ENCODE measurements at places on chromosomes 5 and 9.
A peak's percentile ranks its signal among the peaks of the same experiment; 100 is the strongest.

DNA sequence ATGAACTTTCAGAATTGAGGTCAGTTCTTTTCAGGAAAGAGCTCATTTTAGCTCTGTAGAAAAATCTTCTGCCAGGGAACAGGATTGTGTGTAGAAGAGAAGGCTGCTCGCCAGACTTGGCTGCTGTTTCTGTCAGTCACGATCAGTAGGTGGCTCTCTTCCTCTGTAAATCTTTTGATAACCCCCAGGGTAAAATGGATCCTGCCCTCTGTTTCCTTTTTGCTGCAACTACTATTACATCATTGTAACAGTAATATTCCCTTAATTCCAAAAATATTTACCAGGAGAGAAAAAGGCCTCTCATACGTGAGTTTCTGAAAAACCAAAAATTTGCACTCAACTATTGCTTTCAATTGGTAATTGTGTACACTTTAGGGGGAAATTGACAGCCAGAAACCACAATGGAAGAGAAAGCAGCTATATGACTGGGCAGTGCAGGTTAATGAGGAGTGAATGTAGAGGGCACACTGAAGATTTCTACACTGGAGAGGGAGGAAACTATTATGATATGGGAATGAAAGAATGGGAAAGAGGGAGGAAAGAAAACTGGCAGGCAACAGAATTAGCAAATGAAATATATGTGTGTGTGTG is 12.3 kb downstream of the IFNA21 start:
- peak; percentile 12 for DNase-seq

- peak; percentile 2 for DNase-seq
Measured at GRCh38 chr5:79686799-79687198, 2.8 kb upstream of the CMYA5 start.

GRCh38 chr9:135519179-135519971 is 1.9 kb upstream of the LCN1 start:
- DNase-seq, result no peak

DNA sequence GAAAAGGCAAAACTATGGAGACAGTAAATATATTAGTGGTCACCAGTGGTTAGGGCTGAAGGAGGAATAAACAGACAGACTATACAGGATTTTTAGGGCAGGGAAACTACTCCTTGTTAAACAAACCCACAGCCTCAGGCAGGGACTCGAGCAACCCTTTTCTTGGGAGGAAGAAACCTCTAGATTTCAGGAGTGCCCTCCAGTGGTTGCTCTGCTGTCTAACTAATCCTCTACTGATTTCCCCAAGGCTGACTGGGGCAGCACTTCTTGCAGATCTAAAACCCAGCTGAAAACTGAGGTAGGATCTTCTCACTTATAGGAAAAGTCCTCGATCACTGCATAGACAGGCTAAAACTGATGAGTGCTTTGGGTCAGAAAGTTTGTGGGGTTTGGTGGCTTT is 176.8 kb downstream of the ISOC1 start:
- peak; percentile 30 for DNase-seq

GRCh38 chr5:176812269-176813259 is 2.2 kb downstream of the UNC5A start:
- no peak for DNase-seq

- peak; percentile 65 for DNase-seq
Measured at GRCh38 chr5:120507800-120508463, 43.8 kb downstream of the PRR16 start.

DNA sequence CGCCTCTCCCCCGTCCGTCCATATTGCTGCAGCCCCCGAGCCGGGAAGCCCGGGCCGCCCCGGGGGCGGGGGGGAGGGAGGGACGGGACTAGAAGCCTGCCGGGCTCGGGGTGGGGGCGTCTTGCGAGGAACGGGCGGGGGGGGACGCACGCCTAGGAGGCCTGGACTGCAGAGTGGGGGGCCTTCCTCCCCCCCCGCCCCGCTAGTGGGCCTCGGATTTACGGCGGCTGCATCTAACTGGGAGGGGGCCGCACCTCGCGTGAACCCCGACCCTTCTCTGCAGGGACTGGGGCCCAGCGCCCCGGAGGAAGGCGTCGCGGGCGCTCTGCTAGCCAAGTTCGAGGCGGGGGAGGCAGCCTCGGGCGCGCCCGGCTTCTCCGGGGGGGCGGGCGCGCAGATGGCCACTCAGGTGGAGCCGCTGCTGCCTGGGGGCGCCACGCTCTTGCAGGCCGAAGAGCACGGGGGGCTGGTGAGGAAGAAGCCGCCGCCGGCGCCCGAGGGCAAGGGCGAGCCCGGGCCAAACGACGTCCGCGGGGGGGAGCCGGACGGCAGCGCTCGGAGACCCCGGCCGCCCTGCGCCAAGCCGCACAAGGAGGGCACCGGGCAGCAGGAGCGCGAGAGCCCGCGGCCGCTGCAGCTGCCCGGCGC is at the start of gene LARP1:
TSS of gene LARP1 (plus strand) at position 17 of the 648 bp plus-strand sequence. CDS start at position 398, 381 bp downstream.
- DNase-seq, result no peak

DNA sequence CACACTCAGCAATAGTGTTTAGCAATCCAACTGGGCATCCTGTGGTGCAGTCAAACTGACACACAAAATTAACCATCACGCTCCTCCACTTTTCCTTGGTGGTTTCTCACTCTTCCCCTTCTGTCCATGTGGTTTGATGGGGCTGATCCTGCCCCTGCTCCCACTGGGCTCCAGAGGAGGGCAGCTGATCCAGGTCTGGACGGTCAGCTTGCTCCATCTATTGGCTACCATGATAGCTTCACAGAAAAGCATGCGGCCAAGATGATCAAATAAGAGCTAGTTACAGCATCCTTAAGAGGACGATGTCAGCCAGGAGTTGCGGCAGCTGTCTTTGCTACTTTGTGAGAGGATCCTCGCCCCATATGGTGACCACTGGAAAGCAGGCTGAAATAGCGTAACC is 29.6 kb upstream of the RANBP17 start:
- DNase-seq, result no peak

DNA sequence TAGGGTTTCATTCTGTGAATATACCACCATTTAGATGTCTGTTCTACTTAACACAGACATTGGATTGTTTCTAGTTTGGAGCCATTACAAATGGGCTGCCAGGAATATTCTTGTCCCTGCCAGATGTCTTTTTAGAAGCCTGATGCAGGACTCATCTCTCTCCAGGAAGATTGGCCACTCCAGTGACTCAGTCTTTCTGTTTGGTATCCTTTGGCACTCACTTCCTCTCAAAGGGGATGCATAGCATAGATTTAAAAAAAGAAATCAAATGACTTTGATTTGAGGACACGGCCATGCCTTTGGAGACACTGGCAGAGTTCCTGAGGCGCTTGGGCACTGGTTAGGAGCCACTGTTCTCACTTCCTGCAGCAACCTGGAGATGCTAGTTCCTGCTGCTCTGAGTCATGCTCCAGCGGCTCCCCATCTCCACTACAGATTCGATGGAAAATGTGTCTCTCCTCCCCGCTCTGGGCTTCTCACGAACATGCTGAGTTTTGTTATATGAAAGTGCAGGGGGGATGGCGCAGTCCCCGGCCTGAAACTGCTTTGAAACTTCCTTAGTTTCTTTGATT is 3.5 kb upstream of the ZNF366 start:
- peak; percentile 92 for DNase-seq

DNA sequence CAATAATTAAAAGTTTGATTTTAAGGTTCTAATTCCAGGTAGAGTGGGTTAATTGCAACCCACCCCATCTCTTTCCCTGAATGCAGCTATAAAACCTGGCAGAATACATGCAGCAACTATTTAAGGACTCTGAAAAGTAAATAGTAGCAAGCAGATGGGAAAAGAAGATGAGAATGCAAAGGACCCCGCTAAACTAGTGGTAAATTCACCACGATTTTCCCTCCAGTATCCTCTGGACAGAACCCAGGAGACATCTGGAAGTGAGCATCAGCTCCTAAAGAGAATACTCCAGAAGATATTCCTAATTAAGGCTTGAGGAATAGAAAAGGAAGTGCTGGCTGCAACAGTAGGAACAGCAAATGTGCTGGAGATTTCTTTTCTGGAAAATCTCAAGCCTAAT is 170.9 kb downstream of the FRMD3 start:
- DNase-seq, result no peak

- no peak for DNase-seq
Measured at GRCh38 chr5:14870337-14871213, 1.0 kb downstream of the ANKH start.

DNA sequence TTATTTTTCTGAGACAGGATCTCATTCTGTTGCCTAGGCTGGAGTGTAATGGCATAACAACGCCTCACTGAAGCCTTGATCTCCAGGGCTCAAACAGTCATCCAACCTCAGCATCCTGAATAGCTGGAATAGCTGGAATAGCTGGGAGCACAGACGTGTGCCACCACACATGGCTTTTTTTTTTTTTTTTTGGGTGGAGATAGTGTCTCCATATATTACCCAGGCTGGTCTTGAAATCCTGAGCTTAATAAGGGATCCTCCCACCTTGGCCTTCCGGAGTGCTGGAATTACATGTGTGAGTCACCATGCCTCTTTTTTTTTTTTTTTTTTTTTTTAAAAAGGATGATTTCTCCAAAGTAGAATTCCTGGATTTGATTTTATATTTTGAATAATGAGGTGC is 60.7 kb downstream of the NSD1 start:
- DNase-seq, result peak; percentile 99

DNA sequence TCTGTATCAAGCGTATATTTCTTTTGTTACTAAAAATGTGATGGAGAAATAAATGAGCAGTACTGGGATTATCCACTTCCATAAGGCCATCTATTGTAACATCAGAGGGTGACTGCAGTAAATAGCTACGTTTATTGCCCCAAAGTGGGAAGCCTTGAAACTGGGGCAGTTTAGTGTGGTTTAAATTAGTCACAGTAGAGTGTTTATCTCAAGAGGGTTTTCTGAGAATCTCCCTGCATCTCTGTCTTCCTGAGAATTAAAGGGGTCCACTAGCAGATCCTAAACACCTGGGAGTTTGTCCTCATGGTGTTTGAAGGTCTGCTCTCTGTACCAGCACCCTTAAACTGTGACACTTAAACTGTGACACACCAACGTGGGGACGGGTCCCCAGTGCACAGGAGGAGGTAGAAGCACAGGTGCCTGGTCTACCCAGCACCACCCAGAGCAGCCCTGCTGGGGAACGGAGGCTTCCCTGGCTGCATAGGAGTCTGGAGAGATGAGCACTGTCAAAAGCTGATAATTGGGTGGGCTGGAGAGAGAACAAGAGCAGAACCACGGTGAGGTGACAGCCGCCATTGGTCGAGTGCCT is 25.2 kb downstream of the PRRC2B start:
- no peak for DNase-seq
